M059J (cell line): ENCODE measurements at places on chromosomes 6 and 20. TPM values are rescaled to one million over a fixed set of nuclear protein-coding genes. Genes with fewer than 3 reads are reported as not detected.
A peak's percentile ranks its signal among the peaks of the same experiment; 100 is the strongest.

GRCh38 chr20:54139188-54139587, 34.6 kb downstream of the CYP24A1 start:
- DNase-seq = peak; percentile 79

GRCh38 chr20:40706977-40707582, 18.0 kb upstream of the MAFB start:
- DNase-seq = peak; percentile 24

DNA sequence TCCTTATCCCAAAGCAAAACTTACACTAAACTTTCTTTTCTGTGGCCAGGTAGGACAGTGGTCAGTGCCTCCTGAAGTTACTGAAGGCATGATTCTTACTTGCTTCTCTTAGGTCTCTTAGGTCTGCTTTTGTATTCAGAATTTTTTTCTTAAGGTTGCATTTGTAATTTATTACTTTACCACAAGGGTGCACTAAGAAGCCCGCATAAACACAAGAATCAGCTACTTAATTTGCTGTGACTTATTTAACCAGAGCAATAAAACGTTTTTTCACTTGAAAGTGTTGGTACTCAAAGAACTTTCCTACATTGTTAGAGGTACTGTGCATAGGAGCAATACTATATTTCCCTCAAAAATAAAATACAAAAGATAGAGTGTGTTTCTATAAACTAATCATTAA, 75.4 kb upstream of the LAMA2 start:
- DNase-seq = peak; percentile 47

The AURKA gene
- total RNA-seq = 191 and 212 TPM in 2 replicates

DNA sequence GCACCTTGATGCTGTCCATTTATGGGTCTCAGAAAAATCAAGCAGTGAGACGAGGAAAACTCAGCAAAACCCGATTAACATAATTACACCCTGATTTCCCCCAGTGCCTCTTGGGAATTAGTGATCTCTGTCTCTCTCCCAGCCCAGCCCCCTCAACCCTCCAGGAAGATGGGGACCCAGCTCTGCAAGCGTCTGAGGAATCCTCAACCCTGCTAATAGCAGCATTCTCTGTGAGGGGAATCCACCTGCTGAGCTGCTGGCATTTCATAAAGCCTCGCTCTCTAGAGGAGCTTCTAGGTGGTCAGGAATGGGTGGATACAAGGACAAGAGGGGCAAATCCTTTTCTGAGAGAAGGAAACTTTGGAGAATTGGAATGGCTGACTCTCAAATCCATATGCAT, 13.9 kb downstream of the NR2E1 start:
- no peak for DNase-seq

DNA sequence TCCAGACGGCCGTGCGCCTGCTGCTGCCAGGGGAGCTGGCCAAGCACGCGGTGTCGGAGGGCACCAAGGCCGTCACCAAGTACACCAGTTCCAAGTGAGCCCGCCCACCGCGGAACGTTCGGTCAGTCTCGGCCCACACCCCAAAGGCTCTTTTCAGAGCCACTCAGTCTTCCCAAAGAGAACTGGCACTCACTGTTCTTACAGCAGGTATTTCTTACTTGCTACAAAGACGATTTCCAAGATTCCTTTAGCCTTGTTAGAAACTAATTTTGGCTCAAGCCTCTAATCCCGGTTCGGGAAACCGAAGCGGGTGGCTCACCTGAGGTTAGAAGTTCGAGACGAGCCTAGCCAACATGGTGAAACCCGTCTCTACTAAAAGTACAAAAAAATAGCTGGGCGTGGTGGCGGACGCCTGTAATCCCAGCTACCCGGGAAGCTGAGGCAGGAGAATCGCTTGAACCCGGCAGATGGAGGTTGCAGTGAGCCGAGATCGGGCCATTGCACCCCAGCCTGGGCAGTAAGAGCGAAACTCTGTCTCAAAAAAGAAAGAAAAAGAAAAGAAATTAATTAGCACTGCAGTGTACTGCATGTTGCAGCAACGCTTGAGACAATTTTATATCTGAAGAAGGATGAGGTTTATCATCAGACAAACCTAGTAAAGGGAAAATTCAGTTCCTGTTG, 73.1 kb downstream of the OR2B2 start:
- peak; percentile 68 for DNase-seq

The BMP6 gene
- total RNA-seq = not detected in 2 replicates

DNA sequence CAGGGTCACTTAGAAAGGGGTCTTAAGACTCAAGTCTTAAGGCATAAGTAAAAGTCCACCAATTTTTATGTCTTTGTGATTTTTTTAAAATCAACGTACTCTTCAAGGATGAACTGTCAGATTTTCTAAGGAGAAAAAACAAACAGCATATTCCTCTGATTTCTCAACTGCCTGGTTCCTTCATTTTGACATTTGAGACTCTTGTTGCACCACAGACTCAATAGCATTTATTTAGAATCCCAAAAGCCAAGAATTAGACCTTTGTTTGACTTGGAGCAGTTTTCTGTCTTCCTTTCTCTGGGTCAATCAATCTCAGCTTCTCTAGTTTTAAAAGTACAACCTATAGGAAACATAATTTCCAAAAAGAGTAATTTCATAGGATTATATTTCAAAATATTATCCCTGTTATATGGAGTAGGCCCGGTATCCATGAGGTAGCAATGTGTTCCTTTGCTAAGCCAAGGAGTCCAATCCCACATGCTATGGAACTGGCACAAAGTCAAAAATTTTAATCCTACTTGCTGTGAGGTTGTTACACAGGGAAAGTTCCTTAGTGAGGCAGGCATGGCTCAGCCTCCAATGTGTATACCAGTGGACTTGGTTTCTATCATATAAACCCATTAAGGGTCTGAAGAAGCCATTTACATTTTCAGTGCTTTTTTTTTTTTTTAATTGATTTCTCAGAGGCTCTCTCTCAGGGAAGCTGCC, 405.7 kb downstream of the KIF16B start:
- no peak for DNase-seq

GRCh38 chr6:110085285-110085684, 94.2 kb downstream of the WASF1 start:
- no peak for DNase-seq
